ENCODE measurements at places on chromosomes 7 and 10.

DNA sequence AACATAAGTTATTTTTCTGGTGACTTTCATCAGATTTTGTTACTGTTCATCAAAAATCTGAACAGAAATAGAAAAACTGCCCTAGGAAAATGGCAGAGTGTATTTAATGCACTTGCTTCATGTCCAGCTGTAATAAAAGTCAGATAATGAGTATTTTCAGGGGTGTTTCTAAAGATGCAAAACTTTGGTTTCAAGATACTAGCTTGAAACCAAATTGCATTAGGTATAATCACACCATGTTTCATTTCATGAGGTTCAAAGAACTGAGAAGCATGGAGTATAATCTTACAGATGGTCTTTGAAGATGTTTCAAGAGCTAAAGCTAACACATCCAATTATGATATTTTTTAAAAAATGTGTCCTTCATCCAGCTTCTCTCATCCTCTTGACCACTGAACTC is 128.9 kb downstream of the NRCAM start:
- DNase-seq = no peak

DNA sequence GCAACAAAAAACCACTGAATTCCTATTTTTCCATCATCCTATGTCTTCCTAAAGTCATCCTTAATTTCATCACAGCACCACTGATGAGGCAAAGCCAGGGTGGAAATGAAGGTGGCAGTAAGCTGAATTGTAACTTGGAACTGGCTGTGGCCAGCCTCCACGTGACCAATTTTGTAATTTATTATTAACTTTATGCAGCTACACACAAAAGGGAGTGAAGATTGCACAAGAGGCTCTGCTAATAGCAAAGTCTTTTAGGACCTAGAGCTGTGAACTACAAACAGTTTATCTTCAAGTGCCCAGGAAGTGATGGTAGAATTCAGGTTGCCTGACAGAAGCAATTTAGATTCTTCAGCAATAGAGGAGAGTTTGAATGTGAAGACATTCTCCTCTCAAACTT is 176.4 kb downstream of the CCDC71L start:
- DNase-seq = peak; percentile 68

DNA sequence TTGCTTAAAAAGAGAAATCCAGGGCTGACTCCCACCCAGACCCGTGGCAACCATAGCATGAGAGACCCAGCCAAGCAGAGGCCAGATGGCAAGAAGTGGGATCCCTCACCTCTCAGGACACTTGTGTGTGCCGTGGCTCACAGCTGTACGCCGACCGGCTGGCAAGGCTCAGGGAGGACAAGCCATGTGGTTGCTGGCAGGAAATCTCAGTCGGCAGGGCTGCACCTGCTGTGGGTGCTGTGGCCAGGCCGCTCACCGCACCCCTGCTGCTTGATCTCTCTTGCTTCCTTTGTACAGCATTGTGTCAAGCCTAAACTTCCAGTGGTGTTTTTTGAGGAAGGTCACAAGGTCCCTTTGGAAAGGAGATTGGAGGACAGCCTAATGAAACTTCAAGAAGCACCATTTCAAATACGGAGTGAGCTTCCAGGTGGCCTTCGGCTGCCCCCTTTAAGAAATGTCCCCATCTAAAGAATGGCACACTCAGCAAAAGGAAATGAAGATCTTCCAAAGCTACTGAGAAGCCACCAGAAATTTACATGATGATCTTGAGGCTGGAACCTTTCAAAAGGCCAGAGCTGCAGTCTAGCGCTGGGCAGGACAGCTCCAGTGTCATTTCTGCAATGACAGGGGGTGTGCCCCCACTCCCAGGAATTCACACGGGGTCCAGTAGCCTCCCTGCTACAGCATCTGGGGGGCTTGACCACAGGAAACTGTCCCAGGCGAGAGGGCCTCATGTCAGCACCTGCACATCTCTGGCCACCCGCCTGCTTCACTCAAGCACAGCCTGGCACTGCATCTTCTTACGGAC is 409.0 kb upstream of the MGMT start:
- no peak for DNase-seq

- no peak for DNase-seq
Measured at GRCh38 chr10:110724937-110725336, 80.8 kb downstream of the RBM20 start.

- no peak for DNase-seq
Measured at GRCh38 chr7:40795607-40796006, 660.8 kb downstream of the SUGCT start.

Data from foreskin fibroblast (primary cell).